ENCODE measurements at places on chromosomes 11 and 22.

- DNase-seq: no peak
Measured at GRCh38 chr11:65586676-65587075, 8.9 kb downstream of the KCNK7 start.

GRCh38 chr11:68678031-68678441, 6.3 kb upstream of the GAL start:
- no peak for DNase-seq

GRCh38 chr22:49678137-49678841, 149.4 kb downstream of the BRD1 start:
- DNase-seq: no peak

- no peak for DNase-seq
Measured at GRCh38 chr11:45538363-45538762, 127.1 kb downstream of the CHST1 start.

DNA sequence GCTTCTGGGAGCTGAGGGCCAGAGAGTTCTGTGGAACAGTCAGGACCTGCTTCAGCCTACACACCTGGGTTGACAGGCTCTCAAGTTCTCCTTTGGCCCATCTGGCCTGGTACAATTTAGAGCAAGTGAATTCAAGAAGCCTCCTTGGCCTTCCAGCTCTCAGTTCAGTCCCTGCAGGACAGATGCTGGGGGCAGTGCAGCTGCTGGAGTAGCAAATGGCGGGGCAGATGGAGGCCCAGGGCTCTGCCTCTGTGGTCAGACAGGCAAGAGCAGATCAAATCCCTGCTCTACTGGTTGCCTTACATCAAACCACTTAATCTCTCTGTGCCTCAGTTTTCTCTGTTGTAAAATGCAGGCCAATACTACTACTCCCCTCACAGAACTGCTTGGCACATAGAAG, 8.7 kb upstream of the KCNK7 start:
- DNase-seq: no peak

- no peak for DNase-seq
Measured at GRCh38 chr11:76810151-76810853, 27.1 kb downstream of the TSKU start.

GRCh38 chr11:693887-694562, 997 bp downstream of the DEAF1 start:
- DNase-seq: no peak

- no peak for DNase-seq
Measured at GRCh38 chr11:116171271-116172140, 601.3 kb downstream of the BUD13 start.

DNA sequence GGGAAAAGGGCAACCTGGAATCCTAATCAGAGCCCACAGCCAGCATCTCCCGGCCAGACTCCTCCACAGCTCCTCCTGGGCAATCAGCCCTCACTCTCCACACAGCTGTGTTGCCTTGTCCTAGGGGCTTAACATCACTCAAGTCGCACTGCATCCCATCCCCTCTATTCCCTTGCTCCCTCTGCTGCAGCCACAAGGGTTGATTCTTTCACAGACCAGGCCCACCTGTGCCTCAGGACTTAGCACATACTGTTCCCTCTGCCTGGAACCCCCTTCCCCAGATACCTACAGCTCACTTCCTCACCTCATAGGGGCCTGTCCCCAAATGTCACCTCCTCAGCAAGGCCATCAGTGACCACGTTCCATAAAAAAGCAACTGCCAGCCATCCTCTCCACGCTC, 18.4 kb downstream of the SPATA19 start:
- no peak for DNase-seq

- DNase-seq: no peak
Measured at GRCh38 chr11:121467965-121468364, 15.2 kb upstream of the SORL1-AS1 start.

- DNase-seq: no peak
Measured at GRCh38 chr11:80856066-80856465, 1415.2 kb upstream of the TENM4 start.

- DNase-seq: no peak
Measured at GRCh38 chr11:128299132-128299726, 288.1 kb downstream of the ETS1 start.

DNA sequence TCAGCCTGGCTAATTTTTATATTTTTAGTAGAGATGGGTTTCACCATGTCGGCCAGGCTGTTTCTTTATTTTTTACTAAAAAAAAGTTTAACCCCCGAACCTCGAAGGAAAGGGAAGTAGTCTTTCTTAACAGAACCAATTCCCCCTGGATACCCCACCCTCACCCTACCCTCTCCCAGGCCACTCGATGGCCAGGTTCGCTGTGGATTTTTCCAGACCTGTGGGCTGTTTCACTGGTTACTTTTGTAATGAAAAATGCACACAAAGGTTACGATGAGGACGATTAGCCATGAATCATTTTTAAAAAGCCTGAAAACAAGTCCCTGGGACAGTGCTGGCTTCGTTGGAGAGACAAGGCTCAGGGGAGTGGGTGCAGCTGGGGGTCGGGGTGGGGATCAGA, 2.5 kb downstream of the TSPO start:
- DNase-seq: no peak

DNA sequence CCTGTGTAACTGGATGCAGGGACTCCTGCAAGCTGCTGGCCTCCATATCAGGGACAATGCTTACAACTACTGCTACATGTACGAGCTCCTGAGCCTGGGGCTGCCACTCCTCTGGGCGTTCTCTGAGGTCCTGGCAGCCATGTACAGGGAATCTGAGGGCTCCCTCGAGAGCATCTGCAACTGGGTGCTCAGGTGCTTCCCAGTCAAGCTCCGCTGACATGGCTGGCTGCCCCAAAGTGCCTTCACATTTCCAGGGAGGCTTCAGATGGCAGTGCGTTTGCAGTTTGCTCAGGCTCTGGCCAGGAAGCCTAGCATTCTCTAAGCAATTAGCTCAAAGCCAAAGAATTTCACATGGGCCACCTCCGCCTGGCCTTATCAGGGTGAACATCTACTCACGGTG, 117.4 kb upstream of the PARVA start:
- no peak for DNase-seq

- DNase-seq: no peak
Measured at GRCh38 chr22:50683994-50684371, 11.4 kb downstream of the SHANK3 start.

GRCh38 chr22:42357221-42357620, 75.0 kb downstream of the NFAM1 start:
- no peak for DNase-seq

- no peak for DNase-seq
Measured at GRCh38 chr22:33715237-33715985, 204.9 kb downstream of the LARGE1 start.

DNA sequence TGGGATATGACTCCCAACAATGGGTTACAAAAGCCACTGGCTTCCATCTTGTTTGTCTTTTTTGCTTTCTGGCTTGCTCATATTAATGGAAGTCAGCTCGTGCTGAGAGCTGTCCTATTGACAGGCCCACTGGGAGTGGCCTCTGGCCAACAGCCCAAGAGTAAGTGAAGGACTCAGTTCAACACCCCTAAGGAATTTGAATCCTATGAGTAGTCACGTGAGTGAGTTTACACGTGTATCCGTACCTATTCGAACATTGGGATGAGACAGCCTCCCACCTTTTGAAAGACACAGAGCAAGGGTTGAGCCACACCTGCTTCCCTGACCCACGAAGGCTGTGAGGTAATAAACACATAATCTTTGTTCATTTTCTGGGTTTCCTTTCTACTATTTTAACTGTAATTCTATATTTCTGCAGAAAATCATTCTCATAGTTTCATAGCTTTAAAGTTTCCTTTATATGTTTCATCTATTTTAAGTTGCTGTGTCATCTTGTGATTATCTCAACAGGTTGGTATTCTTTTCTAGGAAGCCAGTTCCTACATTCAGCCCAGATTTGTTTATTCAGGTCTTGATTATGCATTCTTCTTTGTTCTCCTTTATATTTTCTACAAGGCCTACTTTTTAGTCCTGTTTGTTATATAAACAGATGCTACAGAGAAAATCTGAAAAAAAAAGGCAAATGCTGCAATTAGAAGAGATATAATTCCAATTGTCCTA, 802.3 kb downstream of the CNTN5 start:
- DNase-seq: no peak

DNA sequence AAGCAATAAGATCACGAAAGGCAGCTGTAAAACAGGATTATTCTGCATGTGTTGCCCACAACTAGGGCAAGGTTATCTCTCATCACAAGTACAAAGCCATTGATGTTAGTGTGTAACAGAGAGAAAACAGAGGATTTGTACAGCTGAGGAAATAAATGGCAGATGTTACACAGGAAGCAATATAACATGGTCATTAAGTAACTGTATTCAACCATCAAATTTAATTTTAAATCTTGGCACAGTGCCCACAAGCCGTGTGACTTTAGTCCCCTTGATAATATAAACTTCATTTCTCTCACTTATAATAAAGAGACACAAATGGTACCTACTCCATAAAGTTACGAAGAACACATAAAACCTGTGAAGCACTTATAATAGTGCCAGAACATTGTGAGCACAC, 17.3 kb downstream of the OR51E2 start:
- no peak for DNase-seq

GRCh38 chr11:17014833-17015626, 816 bp upstream of the PLEKHA7 start:
- DNase-seq: peak; percentile 63
